Naive thymus-derived CD8-positive, alpha-beta T cell (primary cell): ENCODE measurements at places on chromosomes 4 and X. TPM values are rescaled to one million over a fixed set of nuclear protein-coding genes. Genes with fewer than 3 reads are reported as not detected.

The STARD8 gene
- not detected for polyA plus RNA-seq

The TNMD gene
- not detected for polyA plus RNA-seq

The TSPAN7 gene
- 0.88 TPM for polyA plus RNA-seq

The BTC gene
- not detected for polyA plus RNA-seq

DNA sequence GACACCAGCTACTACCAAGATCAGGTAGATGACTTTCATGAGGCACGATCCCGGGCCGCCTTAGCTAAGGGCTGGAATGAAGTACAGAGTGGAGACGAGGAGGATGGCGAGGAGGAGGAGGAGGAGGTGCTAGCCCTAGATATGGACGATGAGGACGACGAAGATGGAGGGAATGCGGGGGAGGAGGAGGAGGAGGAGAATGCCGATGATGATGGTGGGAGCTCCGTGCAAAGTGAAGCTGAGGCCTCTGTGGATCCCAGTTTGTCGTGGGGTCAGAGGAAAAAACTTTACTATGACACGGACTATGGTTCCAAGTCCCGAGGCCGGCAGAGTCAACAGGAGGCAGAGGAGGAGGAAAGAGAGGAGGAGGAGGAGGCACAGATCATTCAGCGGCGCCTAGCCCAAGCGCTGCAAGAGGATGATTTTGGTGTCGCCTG, 481 bp downstream of the UTP3 start:
- DNase-seq, result peak; percentile 15

DNA sequence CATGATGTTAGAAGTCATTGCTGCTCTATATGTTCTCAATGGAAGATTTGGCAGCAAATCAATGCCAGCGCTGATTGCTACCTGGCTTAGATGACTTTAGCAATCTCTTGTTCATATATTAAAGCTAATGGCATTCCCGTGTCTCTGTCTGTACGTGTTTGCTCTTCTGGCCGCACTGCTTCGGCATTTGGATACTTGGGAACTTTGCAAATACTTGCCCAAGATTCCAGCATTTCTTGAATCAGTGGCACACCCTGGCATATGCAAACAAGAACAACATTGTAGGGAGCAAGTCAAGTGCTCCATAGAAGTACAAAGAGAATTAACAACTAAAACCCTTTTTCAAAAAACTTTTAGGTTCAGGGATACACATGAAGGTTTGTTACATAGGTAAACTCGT, 128.9 kb upstream of the TMEM164 start:
- DNase-seq, result no peak

- no peak for DNase-seq
These were observed 117.3 kb downstream of the DRD5 start for GRCh38 chr4:9898596-9899305.

DNA sequence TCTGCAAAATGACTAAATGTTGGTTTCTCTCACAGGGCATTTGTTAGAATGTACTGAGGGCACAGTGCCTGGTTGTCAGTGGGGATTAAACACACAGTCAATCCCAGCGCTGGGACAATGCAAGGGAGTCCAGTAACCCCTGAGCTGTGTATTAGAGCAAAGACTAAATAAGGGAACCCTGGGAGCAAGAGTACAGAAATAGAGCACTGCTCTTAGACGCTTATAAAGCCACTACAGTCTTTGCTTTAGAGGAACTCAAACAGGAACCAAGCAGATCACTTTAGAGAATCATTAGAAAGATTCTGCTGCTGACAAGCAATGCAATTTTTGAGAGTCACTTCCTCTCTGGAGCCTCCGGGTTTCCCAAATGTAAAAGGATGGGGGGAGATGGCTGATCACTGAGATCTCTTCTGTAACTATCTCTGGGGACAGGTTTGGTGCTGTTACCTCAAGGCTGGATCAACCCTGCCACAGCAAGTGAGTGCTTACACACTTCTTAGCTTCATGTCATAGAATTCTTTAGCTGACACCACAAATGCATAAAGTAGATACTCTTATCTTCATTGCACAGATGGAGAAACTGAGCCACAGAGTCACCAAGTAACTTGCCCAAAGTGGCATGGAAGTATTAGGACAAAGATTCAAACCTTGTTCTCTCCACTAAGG, 137.8 kb upstream of the CPEB2 start:
- DNase-seq, result no peak

DNA sequence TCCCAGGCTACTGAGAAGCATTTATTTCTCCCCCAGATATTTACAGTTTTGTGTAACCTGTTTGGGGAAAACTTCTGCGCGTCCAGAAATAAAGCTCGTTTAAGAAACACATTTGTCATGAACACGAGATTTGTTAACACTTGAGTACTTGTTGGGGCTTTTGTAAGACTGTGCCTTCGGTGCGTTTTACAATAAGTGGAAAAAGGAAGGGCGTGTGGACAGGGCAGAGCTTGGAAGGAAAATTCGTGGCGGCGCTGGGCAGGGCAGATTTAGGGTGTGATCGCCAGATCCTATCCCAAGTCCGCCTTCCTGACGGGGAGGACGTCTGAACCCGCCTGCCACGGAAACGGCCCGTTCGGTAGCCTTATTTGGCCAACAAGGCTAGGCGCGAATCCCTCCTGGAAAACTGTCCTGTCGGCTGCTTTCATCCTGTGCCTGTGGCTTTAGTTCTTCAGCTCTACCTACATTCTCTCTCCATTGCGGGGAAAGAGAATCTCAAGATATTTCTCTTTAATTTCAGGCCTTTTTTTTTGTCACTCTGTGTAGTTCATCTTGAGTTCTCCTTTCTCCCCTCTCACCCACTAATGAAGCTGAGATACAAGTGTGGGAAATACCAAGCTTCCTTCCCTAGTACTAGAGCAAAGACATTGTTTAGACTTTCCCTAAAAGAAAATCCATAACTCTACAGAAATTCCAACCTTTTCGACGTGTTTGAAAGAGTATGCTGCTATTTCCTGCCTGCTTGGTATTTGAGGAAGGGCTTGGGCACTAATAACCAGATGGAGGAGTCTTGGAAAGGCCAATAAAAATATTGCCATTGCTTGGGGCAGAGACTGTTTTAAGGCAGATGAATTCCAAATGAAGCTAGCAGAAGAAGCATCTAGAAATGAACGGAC, 982 bp downstream of the PDLIM5 start:
- no peak for DNase-seq

DNA sequence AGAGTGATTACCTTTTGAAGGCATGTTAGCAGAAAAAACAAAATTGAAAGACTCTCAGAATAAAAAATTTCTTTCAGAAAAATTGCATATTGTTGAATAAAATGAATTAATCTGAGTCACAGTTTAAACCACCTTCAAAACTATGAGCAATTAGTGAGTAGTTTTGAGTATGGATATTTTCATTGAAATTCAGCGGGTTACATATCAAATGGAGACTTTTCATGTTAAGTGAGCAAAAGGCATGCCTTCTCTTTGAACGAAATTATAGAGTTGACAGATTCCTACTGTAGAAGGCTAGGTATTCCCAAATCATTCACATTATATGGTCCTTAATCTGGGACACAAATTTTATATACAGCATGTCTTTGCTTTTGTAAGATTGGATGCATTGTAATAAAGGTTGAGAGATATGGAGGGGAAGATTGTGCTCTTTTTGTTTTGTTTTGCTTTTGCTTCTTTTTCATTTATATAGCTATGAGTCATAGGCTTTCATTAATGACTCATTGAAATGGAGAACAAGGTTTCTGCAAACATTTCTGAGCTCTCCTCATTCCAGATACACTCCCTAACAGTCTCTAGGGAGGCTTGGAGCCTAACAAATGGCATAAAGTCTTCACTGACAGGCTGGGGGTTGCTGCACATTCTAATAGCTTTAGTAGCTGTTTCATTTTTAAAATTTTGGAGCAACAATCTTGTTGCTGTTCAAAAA, 21.6 kb downstream of the PCDH18 start:
- DNase-seq, result no peak

- no peak for DNase-seq
These were observed 139.3 kb downstream of the GASK1B start for GRCh38 chr4:158033416-158034120.

DNA sequence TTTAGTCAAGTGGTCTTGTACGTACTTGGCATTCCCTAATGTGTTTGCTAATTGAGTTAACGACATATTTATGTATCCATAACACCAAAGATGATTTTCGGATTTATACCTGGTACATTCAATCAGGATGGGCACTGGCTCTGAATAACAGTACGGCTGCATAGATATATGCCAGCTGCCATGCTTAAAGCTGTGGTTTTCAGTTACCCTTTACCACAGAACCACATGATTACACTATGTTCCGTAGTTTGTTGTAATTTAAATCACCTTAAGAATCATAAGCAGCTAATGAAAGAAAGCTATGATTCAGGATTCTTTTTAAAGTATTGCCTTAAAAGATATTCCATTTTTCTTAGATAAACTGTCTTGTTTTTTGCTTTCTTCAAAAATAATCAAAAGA, 53.6 kb downstream of the FIP1L1 start:
- no peak for DNase-seq
